ENCODE measurements at places on chromosomes 13 and 19.
A peak's percentile ranks its signal among the peaks of the same experiment; 100 is the strongest.

DNA sequence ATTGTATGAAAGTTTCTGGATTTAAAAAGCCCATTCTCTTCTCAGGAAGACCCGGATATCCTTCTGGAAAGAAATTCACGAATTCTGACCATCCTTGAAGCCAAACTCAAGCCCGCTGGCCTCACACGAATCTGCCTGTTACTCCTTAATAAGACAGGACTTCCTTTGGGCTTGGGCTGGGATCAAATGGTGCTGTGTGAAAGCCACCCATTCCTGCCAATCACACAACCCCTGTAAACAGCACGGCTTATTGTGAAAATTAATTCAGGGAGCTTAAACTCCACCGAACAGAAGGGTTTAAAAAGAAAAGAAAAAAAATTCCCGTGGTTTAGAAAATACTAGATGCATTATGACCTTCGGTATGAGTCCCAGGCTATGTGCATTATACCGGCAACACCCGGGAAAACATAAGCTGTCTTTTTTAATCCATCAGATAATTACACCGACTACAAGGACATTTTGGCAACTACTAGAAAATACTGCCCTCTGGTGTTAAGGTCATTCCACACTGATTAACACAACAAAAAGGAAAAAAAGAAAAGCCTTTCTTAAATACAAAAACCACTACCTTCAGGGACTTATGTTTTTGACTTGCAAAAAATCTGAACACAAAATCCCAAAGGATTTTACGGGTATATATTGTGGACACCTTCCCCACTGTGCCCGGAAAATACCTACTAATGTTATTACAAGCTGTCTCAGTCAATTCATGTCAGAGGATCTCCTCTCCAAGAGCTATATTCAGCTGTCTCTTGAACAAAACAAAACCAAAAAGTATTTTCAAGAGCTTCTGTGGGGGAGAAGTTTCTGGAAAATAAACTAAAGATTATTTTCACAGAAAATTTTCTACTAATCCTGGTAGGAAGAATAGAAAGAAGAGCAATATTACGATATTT, 76.0 kb upstream of the LSM14A start:
- DNase-seq = peak; percentile 82

- DNase-seq = no peak
Observed at GRCh38 chr13:45873491-45874325, 22.2 kb upstream of the SIAH3 start.

GRCh38 chr13:85828094-85828684, 29.0 kb upstream of the SLITRK6 start:
- DNase-seq = no peak

DNA sequence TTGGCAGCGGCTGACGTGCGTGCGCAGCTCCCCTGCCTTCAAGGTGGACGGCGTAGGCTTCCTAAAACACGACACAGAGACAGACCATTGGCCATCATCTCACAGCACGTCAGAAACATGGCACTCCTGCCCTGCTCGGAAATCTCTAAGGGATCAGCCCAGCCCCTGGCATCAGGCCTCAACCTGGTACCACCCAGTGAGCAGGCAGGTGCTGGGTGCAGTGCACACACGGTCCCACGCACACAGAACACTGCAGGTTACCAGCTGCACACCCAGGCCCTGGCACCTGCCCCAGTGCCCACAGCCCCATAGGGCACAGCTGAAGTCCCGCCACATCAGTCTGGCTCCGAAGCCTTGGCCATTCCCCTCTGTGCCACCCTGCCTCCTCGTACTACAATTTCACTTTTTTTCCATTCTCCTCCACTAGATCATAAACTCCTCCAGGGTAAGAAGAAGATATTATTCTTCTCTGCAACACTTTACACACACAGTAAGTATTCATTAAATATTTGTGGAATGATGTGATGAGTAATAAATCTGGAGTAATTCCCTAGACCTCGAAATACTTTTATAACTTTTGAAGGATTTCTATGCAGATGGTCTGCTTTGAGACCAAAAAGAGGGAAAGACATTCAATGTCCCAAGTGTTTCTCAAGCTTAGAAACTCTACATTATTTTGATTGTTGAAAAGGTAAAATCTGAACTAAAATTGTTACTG, 156.4 kb downstream of the COL4A1 start:
- DNase-seq = no peak

- DNase-seq = peak; percentile 47
Observed at GRCh38 chr13:51532736-51533197, 51.5 kb upstream of the WDFY2 start.

DNA sequence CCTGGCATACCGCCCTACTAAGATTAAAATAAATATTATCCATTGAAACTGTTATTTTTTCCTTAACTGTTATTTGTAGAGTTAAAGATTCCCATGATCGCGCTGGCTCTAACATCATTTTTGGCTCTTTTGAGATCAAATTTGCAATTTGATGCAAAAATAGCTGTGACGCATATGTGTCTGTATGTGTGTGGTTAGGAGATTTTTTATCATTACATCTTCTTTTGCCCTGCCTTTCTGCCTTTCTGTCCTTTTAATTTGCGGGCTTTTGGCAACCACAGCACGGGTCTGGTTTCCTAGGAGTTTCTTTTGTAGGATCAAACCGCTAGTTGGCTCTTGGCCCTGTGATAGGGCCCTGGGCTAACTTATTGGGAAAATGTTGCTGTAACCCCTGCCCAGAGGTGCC, 37.3 kb upstream of the ALOX5AP start:
- no peak for DNase-seq

DNA sequence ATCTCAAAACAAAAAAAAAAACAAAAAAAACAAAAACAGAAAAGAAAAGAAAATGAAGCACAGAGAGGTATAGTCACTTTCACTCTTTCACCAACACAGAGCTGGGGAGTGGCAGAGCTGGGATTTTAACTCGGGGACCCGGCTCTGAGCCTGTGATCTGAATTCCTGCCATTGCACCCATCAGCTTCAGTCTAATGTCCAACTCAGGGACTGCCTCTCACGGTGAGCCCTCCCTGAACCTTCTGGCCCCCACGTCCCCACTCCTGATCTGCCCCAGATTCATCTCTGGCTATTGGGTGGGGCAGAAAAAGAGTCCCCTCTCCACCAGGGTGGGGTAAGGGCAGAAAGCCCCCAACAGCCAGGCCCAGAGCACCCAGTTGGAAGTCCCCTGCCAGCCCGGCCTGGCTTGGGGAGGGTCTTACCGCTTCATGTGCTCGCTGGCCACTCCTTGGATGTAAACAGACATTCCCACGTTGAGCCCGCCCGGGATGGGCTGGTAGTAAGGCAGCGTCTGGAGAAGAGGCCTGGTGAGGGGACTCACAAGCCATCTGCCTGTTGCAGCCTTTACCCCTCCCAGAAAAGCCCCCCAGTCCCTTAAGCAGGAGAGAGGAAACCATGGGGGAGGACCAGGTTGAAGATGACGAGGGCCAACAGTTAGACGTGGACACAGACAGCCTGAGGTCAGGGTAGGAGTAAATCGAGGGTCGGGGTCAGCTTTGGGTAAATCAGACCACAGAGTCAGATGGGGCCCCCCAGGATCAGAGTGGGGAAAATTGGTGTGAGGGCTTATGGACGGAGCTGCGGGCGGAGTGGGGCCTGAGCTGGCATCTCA, 520 bp downstream of the LGALS4 start:
- DNase-seq = no peak

DNA sequence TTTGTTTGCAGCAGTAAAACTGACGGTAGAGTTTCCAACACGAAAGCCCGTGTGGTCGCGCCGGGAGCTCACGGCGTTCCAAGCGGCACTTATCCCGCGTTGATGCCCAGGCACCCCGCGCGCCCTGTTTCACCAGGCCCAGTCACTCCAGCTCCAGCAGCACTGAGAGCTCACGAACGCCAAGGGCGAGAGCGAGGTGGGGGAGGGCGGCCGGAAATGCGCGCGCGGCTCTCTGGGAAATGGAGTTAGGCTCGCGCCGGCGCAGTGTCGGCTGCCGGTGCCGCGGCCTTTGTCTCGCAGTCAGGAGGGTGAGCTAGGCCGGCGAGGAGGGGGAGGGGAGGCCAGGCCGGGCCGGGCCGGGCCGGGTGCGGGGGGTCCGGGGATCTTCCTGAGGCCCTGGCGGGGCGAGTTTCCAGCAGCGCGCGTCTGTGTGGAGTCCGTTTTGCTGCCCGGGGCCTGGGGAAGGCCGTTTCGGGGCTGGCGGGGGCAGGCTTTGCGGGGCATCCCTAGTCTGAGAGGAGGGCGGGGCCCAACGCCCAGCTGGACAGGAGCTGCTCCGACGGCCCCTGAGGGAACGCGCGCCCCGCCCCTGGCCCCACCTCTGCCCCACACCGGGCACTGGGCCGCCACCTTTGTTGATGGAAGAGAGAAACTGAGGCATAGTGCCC, at the start of gene ZNF135:
TSS of gene ZNF135 (plus strand) at position 280 of the 668 bp plus-strand sequence. CDS start 721 bp downstream, outside the sequence.
- DNase-seq = no peak

GRCh38 chr13:32261567-32261966, 53.6 kb downstream of the ZAR1L start:
- DNase-seq = no peak

- no peak for DNase-seq
Observed at GRCh38 chr19:33622809-33623511, 1.2 kb downstream of the CHST8 start.

All from KBM-7 (cell line).